ENCODE measurements at places on chromosomes 13 and 19.
A peak's percentile ranks its signal among the peaks of the same experiment; 100 is the strongest.

GRCh38 chr19:18762125-18763023 lies 28.7 kb downstream of the COMP start:
- DNase-seq: peak; percentile 79

- DNase-seq: no peak
These were observed 4.9 kb upstream of the OR7A17 start for GRCh38 chr19:14890643-14891379.

DNA sequence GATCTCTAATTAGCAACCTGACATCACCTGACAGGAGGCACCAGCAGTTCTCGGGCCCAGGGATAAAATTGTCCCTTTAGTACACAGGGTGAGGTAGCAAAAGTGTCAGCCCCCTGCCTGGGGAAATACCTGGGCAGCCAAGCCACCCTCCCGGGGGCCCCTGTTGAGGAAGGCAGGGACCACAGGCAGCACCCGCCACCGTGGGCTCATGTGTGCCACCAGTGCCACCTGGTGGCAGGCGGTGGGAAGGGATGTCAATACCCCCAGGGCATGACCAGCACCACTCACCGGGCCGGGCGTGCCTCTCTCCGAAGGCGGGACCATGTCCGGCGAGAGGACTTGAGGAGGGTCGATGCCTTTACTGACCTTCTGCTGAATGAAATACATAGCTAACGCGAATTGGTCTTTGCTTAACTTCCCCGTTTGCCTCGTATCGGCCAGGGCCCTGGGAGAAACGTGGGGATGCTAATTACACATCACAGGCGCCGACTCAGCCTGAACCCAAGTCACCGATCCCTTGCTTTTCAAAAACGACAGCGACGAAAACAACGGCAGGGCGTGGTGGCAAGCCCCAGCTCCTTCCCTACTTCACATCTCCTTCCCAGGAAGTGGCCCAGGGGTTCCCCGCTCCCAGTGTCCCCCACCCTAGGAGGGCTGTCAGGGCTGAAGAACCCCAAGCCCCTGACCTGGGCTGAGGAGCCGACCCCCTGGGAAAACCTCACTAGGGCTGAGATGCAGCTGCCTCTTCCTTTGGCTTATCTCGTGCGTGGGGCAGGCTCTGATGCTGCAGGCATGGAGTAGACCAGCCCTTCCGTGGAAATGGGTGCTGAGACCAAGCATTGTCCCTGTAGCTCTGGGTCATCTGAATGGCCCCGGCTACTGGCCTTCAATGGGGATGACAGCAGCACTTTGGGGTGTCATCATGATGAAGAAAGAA lies 53.8 kb downstream of the EPS15L1 start:
- peak; percentile 86 for DNase-seq

DNA sequence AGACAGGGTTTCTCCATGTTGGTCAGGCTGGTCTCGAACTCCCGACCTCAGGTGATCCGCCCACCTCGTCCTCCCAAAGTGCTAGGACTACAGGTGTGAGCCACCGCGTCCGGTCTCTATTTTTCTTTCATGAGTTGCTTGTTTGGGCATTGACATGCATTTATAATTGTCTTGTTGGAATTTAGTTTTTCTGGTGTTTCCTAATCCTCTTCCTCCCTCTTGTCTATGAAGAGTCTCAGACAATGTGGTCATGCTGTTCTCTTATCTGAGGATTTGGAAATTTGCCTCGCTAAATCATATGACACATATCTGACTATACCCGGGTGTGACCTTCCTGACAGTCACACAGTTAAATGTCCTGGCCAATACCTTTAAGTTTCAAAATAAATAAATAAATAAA lies 7.4 kb upstream of the CEACAM18 start:
- no peak for DNase-seq

- no peak for DNase-seq
These were observed 324.6 kb downstream of the SHISA2 start for GRCh38 chr13:25727250-25727649.

GRCh38 chr19:1598777-1599459 lies 6.3 kb upstream of the MBD3 start:
- no peak for DNase-seq

DNA sequence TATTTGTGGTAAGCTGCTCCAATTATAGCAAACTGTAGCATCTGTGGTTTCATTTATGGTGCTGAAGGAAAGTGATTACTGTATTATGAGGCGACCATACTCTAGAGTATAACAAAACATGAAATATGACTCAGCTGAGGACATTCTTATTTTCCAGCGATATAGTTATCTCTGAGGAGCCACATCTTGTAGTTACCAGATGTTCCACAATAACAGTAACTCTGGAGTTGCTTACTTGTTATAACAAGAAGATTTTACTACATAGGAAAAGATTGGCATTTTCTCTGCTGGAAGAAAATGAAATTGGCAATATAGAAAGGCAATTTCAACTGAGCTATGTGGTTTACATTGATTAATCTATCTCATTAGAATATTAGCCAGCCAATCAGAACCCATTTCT lies 1634.2 kb downstream of the PCDH9 start:
- no peak for DNase-seq

GRCh38 chr19:30631033-30631370 lies 258.8 kb downstream of the ZNF536 start:
- no peak for DNase-seq

DNA sequence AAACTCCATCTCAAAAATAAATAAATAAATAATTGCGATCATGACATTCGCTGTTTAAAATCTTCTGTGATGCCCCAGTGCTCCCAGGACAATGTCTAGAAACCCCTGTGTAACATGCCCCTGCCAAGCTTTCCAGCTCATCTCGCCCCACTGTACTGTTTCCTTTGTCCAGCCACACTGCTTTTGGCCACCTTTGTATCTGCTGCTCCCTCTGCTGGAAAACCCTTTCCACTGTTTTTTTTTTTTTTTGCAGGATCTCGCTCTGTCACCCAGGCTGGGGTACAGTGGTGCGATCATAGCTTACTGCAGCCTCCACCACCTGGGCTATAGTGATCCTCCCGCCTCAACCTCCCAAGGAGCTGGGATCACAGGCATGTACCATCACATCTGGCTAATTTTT lies 7.5 kb downstream of the PLAUR start:
- no peak for DNase-seq

DNA sequence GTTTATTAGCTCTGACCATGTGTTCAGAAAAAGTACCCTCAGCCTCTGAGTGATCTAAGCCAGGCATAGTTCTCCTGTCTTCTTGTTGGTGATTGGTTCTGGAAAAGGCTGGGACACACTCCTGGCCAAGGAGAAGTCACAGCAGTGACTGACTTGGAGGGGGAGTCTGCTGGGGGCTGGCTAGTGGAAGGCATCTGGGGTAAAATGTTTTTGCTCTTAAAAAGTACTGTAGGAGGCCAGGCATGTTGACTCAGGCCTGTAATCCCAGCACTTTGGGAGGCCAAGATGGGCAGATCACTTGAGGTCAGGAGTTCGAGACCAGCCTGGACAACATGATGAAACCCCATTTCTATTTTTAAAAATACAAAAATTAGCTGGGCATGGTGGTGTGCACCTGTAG lies 21.7 kb downstream of the FAM187B start:
- no peak for DNase-seq

- DNase-seq: peak; percentile 70
These were observed 2.6 kb downstream of the PCDH17 start for GRCh38 chr13:57633950-57634838.

DNA sequence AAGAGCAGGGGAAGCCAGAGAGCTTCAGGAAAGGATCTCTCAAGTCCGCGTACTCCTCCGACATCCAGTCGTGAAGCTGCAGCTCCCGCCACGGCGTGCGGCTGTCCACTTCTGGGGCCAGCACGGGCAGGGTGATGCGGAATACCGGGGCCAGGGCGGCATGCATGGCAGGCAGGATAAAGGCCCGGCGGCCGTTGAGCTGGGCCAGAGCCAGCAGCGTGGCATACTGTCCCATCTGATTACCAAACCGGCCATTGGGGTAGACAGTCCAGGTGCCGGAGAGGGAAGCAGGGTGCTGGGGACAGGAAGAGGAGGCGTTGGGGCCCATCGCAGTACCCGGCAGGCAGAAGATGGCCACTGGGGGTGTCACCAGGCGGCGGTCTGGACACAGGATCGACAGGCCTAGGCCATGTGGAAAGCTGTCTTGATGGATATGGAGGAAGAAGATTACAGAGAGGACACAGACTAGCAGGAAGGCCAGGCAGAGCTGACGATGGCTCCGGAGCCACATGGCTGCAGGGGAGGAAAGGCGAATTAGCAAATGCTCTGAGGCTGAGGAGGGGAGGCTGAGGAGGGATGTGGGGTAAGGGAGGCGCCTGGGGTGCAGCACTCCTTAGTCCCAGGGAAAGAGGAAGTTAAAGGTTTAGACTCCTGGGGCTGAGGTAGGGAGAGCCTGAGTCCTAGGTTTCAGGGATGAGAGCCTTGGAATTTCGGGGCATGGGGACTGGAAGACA lies 1.5 kb downstream of the FUT1 start:
- DNase-seq: no peak

Data from cardiac septum (tissue), 1 donor.